ENCODE measurements at places on chromosomes 2 and 18.

- no peak for DNase-seq
These were observed 17.9 kb upstream of the RMC1 start for GRCh38 chr18:23485386-23485785.

DNA sequence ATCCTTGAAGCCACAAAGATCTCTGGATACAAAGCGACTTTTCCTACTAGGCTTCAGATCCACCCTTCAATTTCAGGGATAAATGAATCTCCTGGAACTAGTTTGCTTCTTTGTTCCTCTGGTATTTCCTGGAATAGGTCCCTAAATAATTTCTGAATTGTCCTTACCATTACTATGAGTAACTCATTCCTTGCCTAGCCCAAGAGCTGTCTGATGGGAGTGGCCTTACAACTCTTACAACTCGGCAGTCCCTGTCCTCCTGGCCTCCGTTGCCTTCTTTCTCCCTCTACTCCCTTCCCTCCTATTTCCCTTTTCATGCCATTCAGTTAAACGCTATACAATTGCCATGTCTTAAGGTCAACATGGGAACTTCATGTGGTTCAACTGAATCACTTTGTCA lies 98.2 kb upstream of the FHL2 start:
- DNase-seq = no peak

DNA sequence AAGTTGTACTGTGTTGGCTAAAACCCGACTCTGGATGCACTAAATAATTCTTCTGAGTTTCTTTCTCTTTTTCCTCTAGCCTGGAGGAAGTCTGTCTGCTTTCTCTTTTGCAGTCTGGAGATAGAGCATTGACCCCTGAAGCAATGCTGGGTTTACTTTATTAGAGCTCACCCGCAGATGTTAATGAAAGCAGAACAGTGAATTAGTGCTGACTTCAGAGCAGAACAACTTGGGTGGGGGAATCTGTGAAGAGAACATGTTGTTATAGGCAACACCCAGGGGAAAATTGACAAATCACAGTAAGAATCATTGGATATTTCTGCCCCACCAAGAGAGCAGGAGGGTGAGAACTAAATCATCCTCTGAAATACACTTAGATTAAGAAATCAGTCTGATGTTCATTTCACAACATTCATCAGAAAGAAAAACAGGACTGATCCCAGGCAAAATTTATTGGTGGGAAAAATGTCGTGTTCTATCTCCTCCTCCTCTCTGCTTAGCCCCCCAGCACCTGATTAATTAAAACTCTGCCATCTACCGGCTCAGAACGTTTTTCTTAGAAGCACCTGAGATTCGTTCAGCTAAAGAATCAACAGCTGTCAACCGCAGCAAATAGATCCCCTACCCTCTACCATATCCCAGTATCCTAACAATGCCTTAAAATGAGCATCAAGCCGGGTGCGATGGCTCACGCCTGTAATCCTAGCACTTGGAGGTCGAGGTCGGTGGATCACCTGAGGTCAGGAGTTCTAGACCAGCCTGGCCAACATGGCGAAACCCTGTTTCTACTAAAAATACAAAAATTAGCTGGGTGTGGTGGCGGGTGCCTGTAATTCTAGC lies 165.1 kb downstream of the FMNL2 start:
- DNase-seq = no peak

DNA sequence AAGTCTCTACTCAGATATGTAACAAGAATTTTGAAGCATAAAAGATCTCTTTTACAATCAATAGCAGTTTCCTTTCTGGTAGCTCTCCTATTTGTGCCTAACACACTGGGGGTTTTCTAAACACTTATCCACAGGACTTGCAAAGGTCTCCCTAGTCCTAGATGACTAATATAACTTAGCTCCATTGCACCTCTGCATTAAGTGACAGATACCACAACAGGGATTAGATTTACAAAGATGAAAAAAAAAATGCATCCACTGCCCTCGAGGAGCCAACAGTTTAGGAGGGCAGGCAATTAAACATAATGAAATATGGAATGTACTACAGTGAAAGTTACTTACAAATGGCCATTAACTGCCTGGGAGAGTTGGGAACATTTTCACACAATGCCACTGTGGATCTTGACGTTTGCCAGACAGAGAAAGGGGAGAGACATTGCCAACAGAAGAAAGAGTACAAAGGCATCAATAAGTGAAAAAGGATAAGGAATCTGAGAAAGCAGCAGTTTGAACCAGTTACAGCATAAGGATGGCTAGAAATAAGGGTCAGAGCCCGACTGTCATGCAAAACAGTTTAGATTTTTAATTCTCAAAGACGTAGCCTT lies 14.3 kb downstream of the PPP3R1 start:
- DNase-seq = no peak

DNA sequence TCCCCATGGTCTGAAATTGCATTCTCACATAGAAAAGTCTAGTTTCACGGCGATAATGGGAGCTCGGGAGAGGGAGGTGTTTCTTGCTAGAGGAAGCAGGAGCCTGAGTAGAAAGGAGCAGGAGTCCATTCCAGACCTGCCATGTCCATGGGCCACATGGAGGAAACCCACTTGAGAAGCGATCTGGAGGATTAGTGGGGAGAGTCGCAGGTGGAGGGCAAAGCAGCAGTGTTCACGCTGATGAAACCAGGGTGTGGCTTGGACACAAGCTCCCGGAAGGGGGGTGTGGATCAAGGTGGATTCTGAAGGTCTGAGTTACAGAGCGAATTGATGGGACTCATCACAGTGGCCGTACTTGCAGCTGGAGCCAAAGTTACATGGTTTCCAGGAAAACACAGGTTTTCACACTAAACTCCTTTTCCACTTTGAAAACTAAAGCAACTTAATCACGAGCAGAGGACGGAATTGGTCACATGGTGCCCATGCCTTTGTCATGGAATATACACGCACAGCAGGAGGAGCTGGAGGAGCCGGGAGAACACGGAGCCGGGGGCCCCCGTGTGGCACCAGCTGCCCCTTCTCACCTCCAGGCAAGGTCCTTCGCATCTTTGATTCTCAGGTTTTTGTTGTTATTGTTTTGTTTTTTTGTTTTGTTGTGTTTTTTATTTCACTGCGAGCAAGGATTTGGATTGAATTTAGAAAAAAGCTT lies 255.1 kb upstream of the MYT1L start:
- no peak for DNase-seq

GRCh38 chr18:74841248-74841647 lies 243.6 kb downstream of the ZNF407 start:
- DNase-seq = no peak

All from stimulated activated CD4-positive, alpha-beta T cell treated with anti-CD3 and anti-CD28 coated beads, TNF-alpha, amount 100 ng/mL, for 48 hours (primary cell).